ENCODE measurements at places on chromosomes 6 and 20.

DNA sequence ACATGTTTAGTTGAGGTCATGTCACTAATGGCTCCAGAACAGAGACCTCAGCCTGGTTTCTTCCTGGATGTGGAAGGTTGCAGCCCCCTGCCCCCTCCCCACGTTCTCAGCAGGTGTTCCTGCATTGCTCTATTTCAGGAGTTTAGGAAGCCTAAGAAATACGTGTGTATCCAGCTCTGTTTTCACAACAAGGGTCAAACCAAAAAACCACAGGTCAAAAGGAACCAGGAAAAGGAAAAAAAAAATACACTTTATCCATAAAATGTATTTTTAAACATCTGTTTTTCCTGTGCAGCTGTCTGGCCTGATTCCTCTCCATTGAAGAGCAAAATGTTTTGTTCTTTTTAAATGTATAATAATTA lies 107.9 kb upstream of the PLEKHG1 start:
- no peak for DNase-seq

- no peak for DNase-seq
Observed at GRCh38 chr6:41201764-41202173, 820 bp upstream of the TREML2 start.

DNA sequence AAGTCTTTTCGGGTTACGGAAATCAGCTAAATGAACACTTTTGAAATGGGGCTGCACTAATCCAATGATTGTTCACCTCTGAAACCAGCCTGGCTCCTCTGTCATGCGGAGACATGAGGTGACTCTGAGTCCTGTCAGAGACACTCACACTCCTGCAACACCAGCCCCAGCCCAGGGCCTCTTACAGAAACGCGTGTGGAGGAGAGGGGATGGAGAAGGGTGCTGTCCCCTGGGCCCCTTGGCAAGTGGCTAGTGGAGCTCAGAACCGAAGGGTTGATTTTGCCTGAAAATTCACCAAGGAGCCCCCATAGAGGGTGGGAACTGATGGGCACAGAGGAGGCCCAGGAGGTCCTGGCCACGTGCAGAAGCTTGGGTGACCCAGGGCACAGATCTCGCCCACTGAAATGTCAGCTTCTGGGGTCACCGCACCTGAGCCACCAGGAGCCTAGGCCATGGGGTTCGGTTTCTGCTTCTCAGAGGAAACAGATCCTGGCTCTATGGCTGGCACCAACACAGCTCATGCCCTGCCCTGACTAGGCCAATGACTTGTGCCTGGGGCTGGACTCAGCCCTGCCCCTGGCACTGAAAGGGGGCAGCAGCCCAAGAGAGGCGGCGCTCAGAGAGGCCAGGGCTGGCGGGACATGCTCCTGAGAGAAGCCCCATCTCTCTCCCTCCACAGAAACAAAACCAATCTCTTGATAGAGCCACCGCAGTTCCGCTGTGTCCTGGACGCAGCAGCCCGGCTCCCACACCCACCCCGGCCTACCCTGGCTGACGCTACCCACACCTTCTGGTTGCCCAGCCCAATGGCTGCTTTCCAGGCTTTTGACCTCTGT lies 144.7 kb downstream of the ERMARD start:
- DNase-seq: no peak

DNA sequence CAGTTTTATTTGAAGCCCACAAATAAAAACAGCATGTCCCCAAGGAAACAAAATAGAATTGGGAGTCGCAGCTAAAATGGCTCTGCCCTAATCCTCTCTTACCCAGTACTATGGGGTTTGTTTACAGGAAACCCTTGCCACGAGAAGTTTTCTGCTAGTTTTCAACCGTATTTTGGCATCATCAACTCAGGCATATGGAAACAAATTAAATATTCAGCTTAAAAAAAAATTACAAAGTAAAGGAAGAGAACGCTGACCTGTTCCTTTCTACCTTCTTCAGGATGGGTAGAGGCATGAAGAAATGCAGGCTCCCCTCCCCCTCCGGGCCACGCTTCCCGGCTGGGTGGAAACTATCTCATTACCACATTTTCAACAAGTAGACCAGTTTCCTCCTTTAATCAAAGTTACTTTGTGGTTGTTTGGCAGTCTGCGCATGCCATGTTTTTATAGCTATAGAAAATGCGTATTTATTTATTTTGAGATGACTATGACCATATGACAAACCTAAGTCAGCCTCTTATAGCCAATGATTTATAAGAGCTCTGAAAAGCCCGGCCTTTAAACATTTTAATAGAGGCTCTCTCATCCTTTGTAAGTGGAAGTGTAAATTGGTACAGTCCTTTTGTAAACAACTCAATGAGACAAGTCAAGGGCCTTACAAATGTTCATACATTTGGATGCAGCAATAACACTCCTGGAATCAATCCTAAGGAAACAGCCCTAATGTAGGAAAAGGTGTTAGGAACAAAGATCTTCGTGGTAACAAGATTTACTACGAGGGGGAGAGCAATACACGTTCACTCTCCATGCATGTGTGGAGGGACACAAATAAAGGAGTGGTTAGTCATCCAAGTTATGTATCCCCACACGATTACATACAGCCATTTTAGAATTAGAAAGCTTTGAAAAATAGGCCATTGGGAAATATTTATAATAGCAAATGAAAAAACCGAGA lies 16.1 kb upstream of the ZNF217 start:
- no peak for DNase-seq

GRCh38 chr6:57423468-57423867 lies 106.0 kb downstream of the PRIM2 start:
- no peak for DNase-seq

GRCh38 chr20:49210757-49211110 lies 8.5 kb upstream of the DDX27 start:
- no peak for DNase-seq

GRCh38 chr6:106525107-106525881 lies 104.0 kb downstream of the RTN4IP1 start:
- no peak for DNase-seq

- no peak for DNase-seq
Observed at GRCh38 chr6:12709556-12710232, 6.9 kb upstream of the PHACTR1 start.

DNA sequence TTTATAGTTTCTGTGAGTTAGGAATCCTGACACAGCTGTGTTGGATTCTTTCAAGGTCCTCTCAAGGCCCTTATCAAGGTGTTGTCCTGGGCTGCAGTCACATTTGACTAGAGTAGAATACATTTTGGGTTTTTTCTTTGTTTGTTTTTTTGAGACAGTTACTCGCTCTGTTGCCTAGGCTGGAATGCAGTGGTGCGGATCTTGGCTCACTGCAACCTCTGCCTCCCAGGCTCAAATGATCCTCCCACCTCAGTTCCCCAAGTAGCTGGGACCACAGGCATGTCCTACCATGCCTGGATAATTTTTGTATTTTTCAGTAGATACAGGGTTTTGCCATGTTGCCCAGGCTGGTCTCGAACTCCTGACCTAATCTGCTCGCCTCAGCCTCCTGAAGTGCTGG lies 15.7 kb downstream of the NFYA start:
- no peak for DNase-seq

- no peak for DNase-seq
Observed at GRCh38 chr20:38169636-38170193, 4.6 kb upstream of the TGM2 start.

- no peak for DNase-seq
Observed at GRCh38 chr6:100008857-100009256, 14.8 kb upstream of the MCHR2 start.

DNA sequence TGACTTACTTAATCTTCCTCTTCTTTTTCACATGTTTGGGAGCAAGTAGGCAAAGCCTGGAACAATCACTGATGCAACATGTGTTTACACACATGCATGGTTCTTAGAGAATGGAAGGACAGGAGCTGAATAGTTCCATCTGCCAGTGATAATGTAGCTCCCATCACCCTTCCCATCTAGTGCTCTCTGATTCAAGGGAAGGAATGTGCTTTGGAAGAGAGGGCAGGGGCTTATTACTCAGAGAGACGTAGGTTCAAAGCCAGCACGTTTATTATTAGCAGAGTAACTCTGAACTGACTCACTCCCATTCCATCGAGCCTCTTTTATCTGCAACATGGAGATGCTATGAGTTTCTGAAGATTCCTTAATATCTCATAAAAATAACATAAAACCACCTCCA lies 211.9 kb downstream of the GMPR start:
- DNase-seq: no peak

DNA sequence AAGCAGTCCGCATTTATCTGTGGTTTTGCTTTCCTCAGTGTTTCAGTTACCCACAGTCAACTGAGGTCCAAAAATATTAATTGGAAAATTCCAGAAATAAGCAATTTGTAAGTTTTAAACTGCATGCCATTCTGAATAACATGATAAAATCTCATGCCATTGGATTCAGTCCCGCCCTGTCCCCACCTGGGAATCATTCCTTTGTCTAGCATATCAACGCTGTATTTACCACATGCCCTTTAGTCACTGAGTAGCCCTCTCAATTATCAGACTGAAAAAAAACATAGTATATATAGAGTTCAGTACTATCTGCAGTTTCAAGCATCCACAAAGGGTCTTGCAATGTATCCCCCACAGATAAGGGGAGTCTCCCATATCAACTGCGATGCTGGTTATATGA lies 17.1 kb downstream of the RANBP9 start:
- DNase-seq: no peak

GRCh38 chr20:20711413-20711812 lies 1.0 kb downstream of the RALGAPA2 start:
- DNase-seq: peak; percentile 60

DNA sequence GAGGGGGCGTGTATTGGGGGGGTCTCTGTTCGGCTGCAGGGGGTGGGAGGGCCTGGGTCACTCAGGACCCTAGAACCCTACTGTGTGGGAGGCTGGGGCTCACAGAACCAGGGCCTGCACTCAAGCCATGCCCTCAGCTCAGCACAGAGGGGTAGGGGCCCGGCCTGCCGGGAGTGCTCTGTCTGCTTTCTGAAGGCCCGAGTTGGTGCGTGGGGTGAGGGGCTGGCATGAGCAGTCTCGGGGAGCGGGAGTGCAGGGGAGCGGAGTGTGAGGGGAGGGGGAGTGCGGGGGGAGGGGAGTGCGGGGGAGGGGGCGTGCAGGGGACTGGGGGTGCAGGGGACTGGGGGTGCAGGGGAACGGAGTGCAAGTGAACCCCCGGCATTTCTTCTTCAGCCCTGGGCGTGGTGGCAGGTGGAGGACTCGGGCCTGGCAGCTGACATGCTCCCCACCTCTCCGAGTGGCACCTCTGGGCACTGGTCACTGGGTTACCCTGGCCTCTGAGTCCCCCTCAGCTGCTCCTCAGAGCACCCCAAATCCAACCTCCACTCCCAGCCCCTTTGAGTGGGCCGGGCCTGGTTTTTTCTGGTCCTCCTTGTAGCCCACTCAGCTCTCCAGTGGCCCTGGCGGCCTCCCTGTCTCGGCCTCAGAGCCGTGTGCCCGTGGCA lies 1.0 kb downstream of the COL20A1 start:
- DNase-seq: no peak

GRCh38 chr6:42443312-42444060 lies 8.2 kb downstream of the TRERF1 start:
- DNase-seq: no peak

DNA sequence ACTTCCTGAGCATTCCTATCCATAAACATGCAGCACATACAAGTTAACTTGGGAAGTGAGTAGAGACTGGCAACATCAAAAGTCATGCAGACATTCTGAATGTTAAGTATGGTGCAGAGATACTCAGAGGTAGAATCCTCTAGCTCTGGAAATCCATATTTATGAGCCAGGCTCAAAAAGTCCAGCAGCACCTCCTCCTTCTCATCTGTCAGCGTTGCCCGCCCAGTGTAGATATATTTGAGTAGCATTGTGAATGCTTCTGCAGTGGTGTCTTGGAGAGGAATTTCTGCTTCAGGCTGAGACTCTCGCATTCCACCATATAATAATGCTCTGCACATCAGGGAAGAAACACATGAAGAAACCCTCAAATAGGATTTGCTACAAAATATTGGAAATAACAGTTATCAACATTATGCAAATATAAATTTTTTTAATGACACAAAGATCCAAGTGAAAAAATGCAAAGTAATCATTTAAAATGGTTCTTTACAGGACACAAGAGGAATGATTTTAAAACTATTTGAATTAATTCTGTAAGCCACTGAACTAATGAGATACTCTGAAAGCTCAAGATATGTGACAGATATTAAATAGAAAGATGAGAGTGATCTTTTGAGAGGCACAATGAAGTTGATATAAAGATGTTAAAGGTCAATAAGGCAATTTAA lies 45.6 kb downstream of the BTBD9 start:
- no peak for DNase-seq

- DNase-seq: peak; percentile 16
Observed at GRCh38 chr6:29792123-29793035, 35.2 kb upstream of the HLA-G start.

DNA sequence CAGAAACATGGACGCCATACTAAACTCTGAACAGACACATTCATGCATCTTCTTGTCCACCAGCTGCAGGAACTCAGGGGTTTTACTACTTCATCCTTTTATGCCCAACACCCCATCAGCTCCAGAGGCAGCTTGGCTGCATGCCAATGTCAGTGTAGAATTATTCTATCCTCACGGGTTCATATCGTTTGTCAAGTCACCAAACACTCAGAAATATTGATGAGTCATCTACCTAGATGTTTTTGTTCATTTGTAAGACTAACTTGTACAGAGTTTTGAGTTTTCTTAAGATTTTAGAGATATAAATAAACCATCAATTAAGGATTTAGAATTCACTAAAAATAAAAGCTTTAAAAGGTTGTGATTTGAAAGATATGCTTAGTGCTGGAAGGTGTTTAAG lies 590.7 kb upstream of the FLRT3 start:
- peak; percentile 49 for DNase-seq

GRCh38 chr6:42402184-42402583 lies 49.5 kb downstream of the TRERF1 start:
- DNase-seq: no peak

- peak; percentile 39 for DNase-seq
Observed at GRCh38 chr6:24064106-24064505, 61.9 kb upstream of the NRSN1 start.

GRCh38 chr6:146301764-146302163 lies 241.9 kb upstream of the RAB32 start:
- no peak for DNase-seq

DNA sequence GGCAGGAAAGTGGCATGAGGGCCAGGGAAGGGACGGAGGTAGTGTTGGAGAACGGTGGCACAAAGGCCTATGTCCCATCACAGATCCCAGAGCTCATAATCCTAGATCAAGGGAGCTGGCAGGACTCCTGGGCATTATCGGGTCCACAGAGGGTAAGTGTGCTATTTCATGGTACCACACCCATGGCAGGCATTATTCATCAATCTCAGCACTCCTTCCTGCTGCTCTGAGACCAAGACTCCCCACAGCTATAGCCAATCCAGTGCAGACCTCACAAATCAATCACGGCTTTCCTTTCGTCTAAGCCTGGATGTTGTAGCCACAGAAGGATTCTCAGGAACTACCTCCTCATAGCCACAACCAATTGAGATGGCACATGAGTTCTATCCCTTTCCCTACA lies 187.9 kb downstream of the PREX1 start:
- DNase-seq: no peak

All from NCI-H146 (cell line).